ENCODE measurements at places on chromosomes 11 and 22. TPM values are rescaled to one million over a fixed set of nuclear protein-coding genes. Genes with fewer than 3 reads are reported as not detected.

The ELF5 gene
- total RNA-seq = 0.18 TPM

The OR52N4 gene
- total RNA-seq = not detected

The NEFH gene
- total RNA-seq = 887 TPM

DNA sequence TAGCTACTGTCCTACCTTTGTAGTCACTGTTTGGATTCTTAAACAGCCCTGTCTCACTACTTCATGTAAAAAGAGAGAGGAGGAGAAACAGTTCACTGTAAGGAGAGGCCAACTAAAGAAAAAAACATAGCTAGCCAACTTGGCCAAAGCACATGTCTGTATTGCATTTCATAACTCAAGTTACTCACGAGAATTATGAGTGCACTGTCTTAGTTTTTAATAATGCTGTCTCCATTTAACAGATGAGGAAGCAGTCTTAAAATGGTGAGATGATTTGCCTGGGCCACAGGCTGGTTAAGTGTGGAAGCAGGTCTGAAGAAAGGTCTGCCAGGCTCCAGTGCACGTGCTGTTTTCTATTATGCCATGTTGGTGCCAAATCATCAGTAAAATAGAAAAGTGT lies 104.5 kb downstream of the UVRAG start:
- H3K27me3 ChIP-seq = no peaks in the 10 kb centered on the region
- peak overlapping the region; percentile 29 for H3K27ac ChIP-seq
- no peak overlapping the region for H3K4me3 ChIP-seq
- no peaks in the 10 kb centered on the region for H3K36me3 ChIP-seq
- peaks cover 4% of the 10 kb centered on the region for H3K4me1 ChIP-seq

GRCh38 chr22:49320714-49321476 lies 506.8 kb downstream of the BRD1 start:
- no peaks in the 10 kb centered on the region for H3K36me3 ChIP-seq
- peaks cover 13% of the 10 kb centered on the region for H3K27me3 ChIP-seq
- no peak for DNase-seq
- no peak overlapping the region for H3K27ac ChIP-seq
- H3K4me3 ChIP-seq = no peak overlapping the region
- no peaks in the 10 kb centered on the region for H3K4me1 ChIP-seq

GRCh38 chr11:122633219-122633829 lies 22.2 kb upstream of the UBASH3B start:
- H3K36me3 ChIP-seq = no peaks in the 10 kb centered on the region
- H3K27me3 ChIP-seq = no peaks in the 10 kb centered on the region
- DNase-seq = no peak
- H3K27ac ChIP-seq = no peak overlapping the region
- H3K4me1 ChIP-seq = no peaks in the 10 kb centered on the region
- H3K4me3 ChIP-seq = no peak overlapping the region

- no peak overlapping the region for H3K4me3 ChIP-seq
- H3K27me3 ChIP-seq = peaks cover 13% of the 10 kb centered on the region
- H3K27ac ChIP-seq = no peak overlapping the region
- no peaks in the 10 kb centered on the region for H3K4me1 ChIP-seq
Measured at GRCh38 chr11:13013054-13013488, 4.0 kb downstream of the RASSF10 start.

GRCh38 chr11:70368961-70369360 lies 29.4 kb upstream of the CTTN start:
- no peaks in the 10 kb centered on the region for H3K27me3 ChIP-seq
- H3K36me3 ChIP-seq = no peaks in the 10 kb centered on the region
- H3K4me1 ChIP-seq = no peaks in the 10 kb centered on the region
- H3K4me3 ChIP-seq = no peak overlapping the region
- DNase-seq = no peak

- H3K27ac ChIP-seq = peak overlapping the region; percentile 81
- no peak for DNase-seq
- no peaks in the 10 kb centered on the region for H3K27me3 ChIP-seq
- H3K36me3 ChIP-seq = no peaks in the 10 kb centered on the region
Measured at GRCh38 chr11:47399860-47400767, 8.3 kb upstream of the SLC39A13 start.

- H3K4me3 ChIP-seq = no peak overlapping the region
- no peak for DNase-seq
- H3K36me3 ChIP-seq = no peaks in the 10 kb centered on the region
- peaks cover 4% of the 10 kb centered on the region for H3K27me3 ChIP-seq
Measured at GRCh38 chr11:116533186-116533825, 239.5 kb downstream of the BUD13 start.

GRCh38 chr11:69521457-69521856 lies 40.0 kb downstream of the LINC01488 start:
- H3K4me3 ChIP-seq = no peak overlapping the region
- no peaks in the 10 kb centered on the region for H3K36me3 ChIP-seq
- no peaks in the 10 kb centered on the region for H3K27me3 ChIP-seq
- no peak for DNase-seq
- no peaks in the 10 kb centered on the region for H3K4me1 ChIP-seq
- no peak overlapping the region for H3K27ac ChIP-seq

DNA sequence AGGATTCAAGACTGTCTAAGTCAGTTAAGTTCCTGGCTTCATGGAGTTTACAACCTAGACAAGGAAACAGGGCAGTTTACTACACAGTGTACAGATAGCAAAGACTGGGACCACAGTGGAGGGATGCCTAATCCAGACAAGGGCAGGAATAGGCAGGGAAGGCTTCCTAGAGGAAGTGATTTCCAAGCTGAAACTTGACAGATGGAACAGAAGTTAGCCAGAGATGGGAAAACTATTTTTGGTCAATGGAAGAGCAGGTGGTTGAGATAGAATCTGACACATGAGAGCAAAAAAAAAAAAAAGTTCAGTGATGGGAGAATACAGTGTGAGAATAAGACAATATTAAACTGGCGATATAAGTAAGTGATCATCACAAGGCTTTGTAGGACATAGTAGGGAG lies 1.3 kb downstream of the COA4 start:
- no peaks in the 10 kb centered on the region for H3K4me1 ChIP-seq
- no peaks in the 10 kb centered on the region for H3K27me3 ChIP-seq
- peak overlapping the region; percentile 61 for H3K4me3 ChIP-seq
- H3K36me3 ChIP-seq = no peaks in the 10 kb centered on the region
- H3K27ac ChIP-seq = no peak overlapping the region
- no peak for DNase-seq

Data from prostate gland (tissue), 2 donors.